ENCODE measurements at places on chromosomes 7 and 10. TPM values are rescaled to one million over a fixed set of nuclear protein-coding genes. Genes with fewer than 3 reads are reported as not detected.

Gene MACC1
- 8.5 TPM for total RNA-seq

Gene FAM237B
- total RNA-seq, result not detected

Gene WIPF3
- 3.7 TPM for total RNA-seq

Gene FFAR4
- total RNA-seq, result 17.1 TPM

Gene PCGF5
- 59.7 TPM for total RNA-seq

Gene ITIH5
- total RNA-seq, result 19.5 TPM

DNA sequence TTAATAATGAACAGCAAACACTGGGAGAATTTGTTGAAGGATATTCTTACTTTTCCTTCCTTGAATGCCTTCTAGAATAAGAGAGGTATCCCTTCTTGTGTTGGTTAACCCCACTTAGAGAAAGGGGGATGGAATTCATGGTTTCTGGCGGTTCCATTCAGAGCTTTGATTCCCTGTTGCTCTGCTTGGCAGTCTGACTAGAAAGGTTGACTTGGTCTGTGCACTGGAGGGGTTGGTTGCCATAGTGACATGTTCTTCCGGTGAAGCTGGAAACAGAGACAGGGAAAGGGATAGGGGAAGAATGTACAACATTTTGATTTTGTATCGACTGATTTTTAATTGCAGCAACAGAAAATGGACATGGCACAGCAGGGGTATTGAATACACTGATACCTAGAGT lies 2.5 kb downstream of the TMEM178B start:
- peaks cover 31% of the 10 kb centered on the region for H3K4me1 ChIP-seq
- no peak overlapping the region for H3K27ac ChIP-seq
- peaks cover 69% of the 10 kb centered on the region for H3K27me3 ChIP-seq
- H3K4me3 ChIP-seq, result no peak overlapping the region

DNA sequence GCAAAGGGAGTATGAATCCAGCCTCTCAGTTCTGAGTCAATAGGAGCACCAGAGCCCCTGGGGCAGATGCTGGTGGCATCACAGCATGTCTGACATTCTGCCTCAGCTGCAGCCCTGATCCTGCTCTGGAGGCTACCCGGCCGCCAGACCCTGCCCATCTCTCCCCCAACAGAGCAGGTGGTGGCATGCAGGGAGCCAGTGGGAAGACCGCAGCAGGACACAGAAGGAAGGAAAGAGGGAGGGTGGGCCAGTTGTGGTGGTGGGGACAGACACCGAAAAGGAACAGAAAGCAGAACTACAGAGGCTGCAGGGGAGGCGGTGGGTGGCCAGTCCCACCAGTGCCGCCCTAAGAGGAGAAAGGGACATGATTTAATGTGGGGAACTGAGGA lies 35.3 kb downstream of the BLNK start:
- H3K27me3 ChIP-seq, result no peaks in the 10 kb centered on the region
- H3K36me3 ChIP-seq, result no peaks in the 10 kb centered on the region
- no peak for DNase-seq
- no peaks in the 10 kb centered on the region for H3K4me1 ChIP-seq

GRCh38 chr10:112631501-112632400 lies 184.7 kb downstream of the VTI1A start:
- no peaks in the 10 kb centered on the region for H3K36me3 ChIP-seq
- H3K4me3 ChIP-seq, result no peak overlapping the region
- H3K27ac ChIP-seq, result no peak overlapping the region
- H3K4me1 ChIP-seq, result no peaks in the 10 kb centered on the region

- no peaks in the 10 kb centered on the region for H3K36me3 ChIP-seq
- DNase-seq, result no peak
- no peaks in the 10 kb centered on the region for H3K27me3 ChIP-seq
- H3K4me1 ChIP-seq, result peaks cover 72% of the 10 kb centered on the region
These were observed 354.5 kb downstream of the FGFR2 start for GRCh38 chr10:121243609-121244241.

- DNase-seq, result no peak
- H3K4me1 ChIP-seq, result no peaks in the 10 kb centered on the region
- no peaks in the 10 kb centered on the region for H3K36me3 ChIP-seq
- H3K27ac ChIP-seq, result no peak overlapping the region
These were observed 226.7 kb downstream of the EXOC4 start for GRCh38 chr7:133479456-133480065.

DNA sequence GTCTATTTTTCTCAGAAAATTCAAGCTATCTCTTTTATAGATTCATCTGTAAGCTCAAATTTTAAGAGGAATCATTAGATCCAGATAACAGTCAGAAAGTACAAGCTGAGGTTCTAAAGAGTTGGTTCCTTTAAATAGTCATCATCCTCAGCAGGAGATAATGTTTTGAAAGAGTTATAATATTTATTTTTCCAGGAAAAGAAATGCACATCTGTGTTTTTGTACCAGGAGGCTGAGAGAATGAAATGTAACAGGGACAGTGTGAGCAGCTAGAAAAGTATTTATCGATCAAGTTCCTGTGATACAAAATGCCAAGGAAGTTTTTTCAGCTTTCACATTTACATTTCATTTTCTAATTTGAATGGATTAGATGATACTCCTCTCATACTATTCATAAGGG lies 120.2 kb upstream of the LRRTM3 start:
- no peaks in the 10 kb centered on the region for H3K36me3 ChIP-seq
- H3K4me1 ChIP-seq, result no peaks in the 10 kb centered on the region
- no peak overlapping the region for H3K4me3 ChIP-seq
- DNase-seq, result no peak

GRCh38 chr7:33906697-33907096 lies 1.4 kb downstream of the BMPER start:
- H3K4me3 ChIP-seq, result no peak overlapping the region
- no peak overlapping the region for H3K27ac ChIP-seq
- DNase-seq, result no peak
- no peaks in the 10 kb centered on the region for H3K36me3 ChIP-seq

- no peak for DNase-seq
- H3K27me3 ChIP-seq, result no peaks in the 10 kb centered on the region
- H3K4me3 ChIP-seq, result no peak overlapping the region
- H3K36me3 ChIP-seq, result no peaks in the 10 kb centered on the region
These were observed 7.0 kb upstream of the SERPINE1 start for GRCh38 chr7:101119876-101120275.

- no peaks in the 10 kb centered on the region for H3K27me3 ChIP-seq
- no peaks in the 10 kb centered on the region for H3K36me3 ChIP-seq
- H3K4me3 ChIP-seq, result no peak overlapping the region
- H3K4me1 ChIP-seq, result no peaks in the 10 kb centered on the region
- no peak for DNase-seq
These were observed 230.9 kb downstream of the DNAJB6 start for GRCh38 chr7:157567666-157568065.

DNA sequence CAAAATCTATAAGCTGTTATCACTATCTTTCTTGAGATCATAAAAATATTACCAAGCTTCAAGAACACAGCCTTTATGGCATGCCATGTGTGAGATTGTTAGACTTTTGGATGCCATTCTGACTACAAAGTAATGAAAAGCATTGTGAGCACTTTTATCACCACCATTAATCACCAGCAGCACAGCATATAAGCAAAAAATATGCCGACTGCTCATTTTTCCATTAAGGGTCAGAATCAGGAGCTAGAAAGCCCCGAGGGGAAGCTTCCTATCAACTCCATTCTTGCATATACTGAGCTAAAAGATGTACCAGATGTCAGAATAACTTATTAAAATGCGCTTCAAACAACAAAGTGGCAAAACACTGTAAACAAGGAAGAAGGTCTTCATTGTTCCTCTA lies 114.3 kb downstream of the LMBR1 start:
- H3K4me3 ChIP-seq, result no peak overlapping the region
- DNase-seq, result no peak
- H3K4me1 ChIP-seq, result no peaks in the 10 kb centered on the region
- H3K36me3 ChIP-seq, result no peaks in the 10 kb centered on the region
- no peaks in the 10 kb centered on the region for H3K27me3 ChIP-seq

DNA sequence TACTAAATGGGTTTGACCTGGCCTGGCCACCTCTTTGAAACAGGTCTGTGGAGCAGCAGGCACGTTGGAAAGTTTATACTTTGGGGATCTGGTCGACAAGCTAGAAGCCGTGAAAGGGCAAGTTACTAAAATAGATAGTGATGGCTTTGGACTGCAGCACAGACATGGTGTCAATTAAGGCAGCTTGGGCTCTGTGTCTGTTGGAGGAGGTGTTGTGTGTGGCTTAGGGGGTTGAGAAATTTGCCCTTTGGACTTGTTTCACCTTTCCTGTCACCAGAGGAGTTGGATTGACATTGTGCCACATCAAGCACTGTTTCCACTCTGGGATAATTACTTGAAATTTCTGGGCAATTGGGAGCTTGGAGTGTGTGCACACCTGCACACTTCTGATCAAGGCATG lies 251.8 kb upstream of the MKI67 start:
- no peak for DNase-seq
- H3K27me3 ChIP-seq, result no peaks in the 10 kb centered on the region
- H3K4me3 ChIP-seq, result no peak overlapping the region

DNA sequence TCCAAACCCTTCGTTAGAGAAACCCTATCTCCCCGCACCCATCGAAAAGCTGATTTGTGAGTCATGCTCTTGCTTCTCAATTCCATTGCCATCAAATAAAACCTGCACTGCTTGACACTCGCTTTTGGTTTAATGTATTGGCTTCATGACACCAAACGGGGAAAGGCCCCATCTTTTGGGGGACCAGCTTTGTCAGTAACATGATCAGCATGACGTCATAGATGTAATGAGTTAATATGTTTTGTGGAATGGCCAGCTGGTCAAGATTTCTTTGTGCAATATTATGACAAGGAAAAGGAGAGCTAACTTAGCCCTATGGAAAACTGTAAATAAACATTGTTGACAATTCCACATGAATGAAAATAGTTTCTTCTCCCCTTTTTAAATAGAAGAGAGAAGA lies 1260.5 kb upstream of the CELF2 start:
- no peak for DNase-seq
- no peaks in the 10 kb centered on the region for H3K36me3 ChIP-seq
- no peak overlapping the region for H3K27ac ChIP-seq
- H3K4me1 ChIP-seq, result no peaks in the 10 kb centered on the region
- H3K27me3 ChIP-seq, result no peaks in the 10 kb centered on the region

Data from transverse colon (tissue), 4 donors.